ENCODE measurements at places on chromosomes 16 and 17.
A peak's percentile ranks its signal among the peaks of the same experiment; 100 is the strongest.

DNA sequence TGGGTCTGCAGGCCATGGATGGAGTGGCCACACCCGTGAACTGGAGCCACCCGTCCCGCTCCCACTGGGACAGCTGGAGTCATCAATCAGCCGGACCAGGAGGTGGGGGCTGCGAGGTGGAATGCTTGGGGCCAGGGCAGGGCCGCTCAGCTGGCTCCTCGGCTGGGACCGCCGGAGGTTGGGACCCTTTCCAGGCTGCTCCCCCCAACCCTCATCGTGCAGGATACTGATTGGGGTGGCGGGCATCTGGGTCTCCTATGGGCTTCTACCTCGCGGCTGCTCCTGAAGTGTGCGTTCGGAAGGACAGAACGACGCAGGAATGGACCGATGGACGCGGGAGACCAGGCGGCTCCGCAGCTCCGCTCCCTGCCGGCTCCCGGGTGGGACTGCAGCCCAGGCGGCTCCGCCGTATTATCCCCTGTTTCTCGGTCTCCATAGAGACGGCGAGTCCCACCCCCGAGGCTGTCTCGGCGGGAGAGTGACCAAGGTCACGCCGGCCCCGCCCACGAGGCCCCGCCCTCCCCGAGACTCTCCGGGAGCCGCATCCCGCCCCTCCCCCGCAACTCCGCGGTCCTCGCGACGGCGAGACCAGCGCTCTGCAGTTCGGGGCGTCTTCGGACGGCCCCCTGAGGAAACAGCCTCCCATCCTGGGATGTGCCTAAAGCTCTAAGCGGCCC, at the start of gene TPPP3:
TSS of gene TPPP3 (minus strand) at position 388 of the 677 bp plus-strand sequence. CDS start 2,387 bp downstream, outside the sequence.
- H3K4me3 ChIP-seq = no peak within 1 kb of the TSS
- H3K4me1 ChIP-seq = peaks cover 38% of the 10 kb centered on the region
- peak; percentile 85 for DNase-seq
- no peak within 1 kb of the TSS for H3K27ac ChIP-seq
- H3K27me3 ChIP-seq = peaks cover 8% of the 10 kb centered on the region

DNA sequence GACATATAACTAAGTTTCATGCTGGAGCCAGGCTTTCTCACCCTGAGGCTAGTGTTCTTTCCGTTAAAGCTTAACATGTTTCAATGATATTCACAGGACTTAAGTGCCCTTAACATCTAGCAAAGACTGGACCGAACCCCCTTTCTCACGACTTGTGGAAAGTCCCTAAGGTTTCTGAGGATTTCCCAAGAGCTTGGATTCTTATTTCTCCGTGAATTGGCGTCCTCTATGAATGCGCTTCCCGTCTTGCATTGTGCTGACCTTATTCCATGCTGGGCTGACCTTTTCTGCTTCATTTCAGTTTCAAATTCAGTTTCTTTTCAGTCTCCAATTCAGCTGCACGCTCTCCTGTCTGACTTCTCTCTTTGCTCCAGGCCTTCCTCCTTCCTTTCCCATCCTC, 206.4 kb downstream of the HS3ST3A1 start:
- DNase-seq = no peak
- H3K27me3 ChIP-seq = no peaks in the 10 kb centered on the region
- no peak overlapping the region for H3K27ac ChIP-seq
- no peaks in the 10 kb centered on the region for H3K4me1 ChIP-seq
- no peak overlapping the region for H3K4me3 ChIP-seq

- no peak overlapping the region for H3K4me3 ChIP-seq
- H3K36me3 ChIP-seq = no peaks in the 10 kb centered on the region
- H3K27ac ChIP-seq = peak overlapping the region; percentile 40
- DNase-seq = no peak
Measured at GRCh38 chr17:32157225-32157624, 14.9 kb downstream of the RHOT1 start.

DNA sequence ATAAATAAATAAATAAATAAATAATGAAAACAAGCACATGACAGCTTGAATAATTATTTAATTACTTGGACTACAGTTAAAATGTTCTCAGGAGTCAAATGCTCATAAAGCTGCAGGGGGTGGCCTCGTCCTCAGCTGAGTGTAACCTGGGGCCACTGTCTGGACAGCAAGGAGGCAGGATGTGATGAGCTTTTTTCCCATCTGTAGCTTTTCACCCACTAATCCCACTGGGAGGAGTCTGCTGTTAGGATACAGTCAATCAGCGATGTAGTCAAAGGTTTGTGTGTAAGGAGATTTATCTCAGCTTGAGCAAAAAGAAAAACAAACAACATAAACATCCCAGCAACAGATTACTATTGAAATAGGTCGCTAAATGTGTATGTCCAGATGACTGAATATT, 22.5 kb downstream of the ZCCHC14 start:
- no peaks in the 10 kb centered on the region for H3K36me3 ChIP-seq
- no peaks in the 10 kb centered on the region for H3K27me3 ChIP-seq
- peaks cover 49% of the 10 kb centered on the region for H3K4me1 ChIP-seq
- H3K4me3 ChIP-seq = no peak overlapping the region
- H3K27ac ChIP-seq = no peak overlapping the region

DNA sequence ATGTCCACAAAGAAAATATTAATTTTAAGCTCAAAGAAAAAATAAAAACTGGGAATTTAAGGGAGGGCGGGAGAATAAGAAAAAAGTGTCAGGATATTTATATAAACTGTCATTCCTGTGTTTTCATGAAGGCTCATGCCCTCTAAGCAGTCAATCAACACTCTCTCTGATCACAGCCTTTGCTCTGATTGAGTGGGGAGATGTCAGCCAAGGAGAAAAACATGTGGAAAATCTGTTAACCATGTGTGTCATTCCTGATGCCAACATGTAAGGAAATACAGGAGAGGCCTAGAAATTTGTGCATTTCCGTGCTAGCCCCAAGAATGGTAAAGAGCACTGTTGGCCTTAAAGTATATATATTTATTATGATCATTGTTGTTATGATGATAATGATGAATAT, 137.9 kb upstream of the IRX5 start:
- H3K4me3 ChIP-seq = no peak overlapping the region
- no peaks in the 10 kb centered on the region for H3K27me3 ChIP-seq
- DNase-seq = no peak

DNA sequence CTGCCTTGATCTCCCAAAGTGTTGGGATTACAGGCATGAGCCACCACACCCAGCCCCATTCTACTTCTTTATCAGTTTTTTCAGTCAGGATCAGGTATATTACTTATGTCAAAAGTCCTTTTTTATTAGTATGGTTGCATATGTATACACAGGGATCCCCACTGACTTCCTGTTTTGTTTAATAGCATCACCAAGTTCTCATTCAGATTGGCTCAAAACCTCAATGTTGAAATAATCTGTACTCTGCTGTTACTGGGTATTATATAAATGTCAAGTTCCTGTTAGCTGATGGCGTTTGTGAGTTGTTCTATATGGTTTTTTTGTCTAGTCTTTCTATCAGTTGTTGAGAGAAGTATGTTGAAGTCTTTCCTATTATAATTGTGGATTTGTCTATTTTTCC, 168.5 kb downstream of the BCAS3 start:
- no peak for DNase-seq
- no peaks in the 10 kb centered on the region for H3K27me3 ChIP-seq
- H3K27ac ChIP-seq = no peak overlapping the region
- no peaks in the 10 kb centered on the region for H3K4me1 ChIP-seq
- H3K4me3 ChIP-seq = no peak overlapping the region

GRCh38 chr17:20009052-20009301, 182 bp upstream of the SPECC1 start:
- H3K27me3 ChIP-seq = peaks cover 19% of the 10 kb centered on the region
- DNase-seq = no peak
- H3K4me3 ChIP-seq = no peak overlapping the region
- H3K36me3 ChIP-seq = no peaks in the 10 kb centered on the region
- H3K27ac ChIP-seq = no peak overlapping the region

- H3K4me3 ChIP-seq = no peak overlapping the region
- H3K27me3 ChIP-seq = no peaks in the 10 kb centered on the region
- no peak overlapping the region for H3K27ac ChIP-seq
- H3K36me3 ChIP-seq = no peaks in the 10 kb centered on the region
- no peaks in the 10 kb centered on the region for H3K4me1 ChIP-seq
- DNase-seq = no peak
Measured at GRCh38 chr17:9140550-9141424, 119.5 kb downstream of the NTN1 start.

DNA sequence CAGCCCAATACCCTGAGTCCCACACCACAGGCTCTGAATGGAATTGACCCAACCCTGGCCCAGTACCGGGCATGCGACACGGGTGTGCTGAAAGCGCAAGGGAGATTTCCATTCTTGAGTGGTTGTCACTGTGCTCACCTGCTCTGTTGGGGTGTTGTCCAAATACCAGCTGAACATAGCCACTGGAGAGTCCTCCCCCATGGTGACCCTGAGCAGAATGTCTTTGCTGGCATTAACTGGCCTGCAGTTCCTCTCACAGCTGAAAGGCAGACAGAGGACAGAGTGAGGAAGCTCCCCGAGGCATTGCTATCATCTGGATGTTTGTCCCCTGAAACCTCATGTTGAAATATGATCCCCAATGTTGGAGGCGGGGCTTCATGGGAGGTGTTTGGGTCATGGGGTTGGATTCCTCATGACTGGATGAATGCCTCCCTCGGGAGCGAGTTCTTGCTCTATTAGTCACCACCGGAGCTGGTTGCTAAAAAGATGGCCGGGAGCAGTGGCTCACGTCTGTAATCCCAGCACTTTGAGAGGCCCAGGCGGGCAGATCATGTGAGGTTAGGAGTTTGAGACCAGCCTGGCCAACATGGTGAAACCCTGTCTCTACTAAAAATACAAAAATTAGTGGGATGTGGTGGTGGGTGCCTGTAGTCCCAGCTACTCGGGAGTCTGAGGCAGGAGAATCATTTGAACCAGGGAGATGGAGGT, 57.3 kb upstream of the BCO1 start:
- no peak overlapping the region for H3K27ac ChIP-seq
- H3K27me3 ChIP-seq = no peaks in the 10 kb centered on the region
- H3K36me3 ChIP-seq = no peaks in the 10 kb centered on the region
- peak; percentile 93 for DNase-seq
- H3K4me3 ChIP-seq = no peak overlapping the region

GRCh38 chr16:27932542-27933135, 130.9 kb downstream of the GSG1L start:
- no peaks in the 10 kb centered on the region for H3K4me1 ChIP-seq
- no peaks in the 10 kb centered on the region for H3K36me3 ChIP-seq
- no peak overlapping the region for H3K4me3 ChIP-seq
- no peaks in the 10 kb centered on the region for H3K27me3 ChIP-seq
- no peak overlapping the region for H3K27ac ChIP-seq
- no peak for DNase-seq

Data from adrenal gland (tissue), 19 donors.